ENCODE measurements at places on chromosomes 11 and 22.

DNA sequence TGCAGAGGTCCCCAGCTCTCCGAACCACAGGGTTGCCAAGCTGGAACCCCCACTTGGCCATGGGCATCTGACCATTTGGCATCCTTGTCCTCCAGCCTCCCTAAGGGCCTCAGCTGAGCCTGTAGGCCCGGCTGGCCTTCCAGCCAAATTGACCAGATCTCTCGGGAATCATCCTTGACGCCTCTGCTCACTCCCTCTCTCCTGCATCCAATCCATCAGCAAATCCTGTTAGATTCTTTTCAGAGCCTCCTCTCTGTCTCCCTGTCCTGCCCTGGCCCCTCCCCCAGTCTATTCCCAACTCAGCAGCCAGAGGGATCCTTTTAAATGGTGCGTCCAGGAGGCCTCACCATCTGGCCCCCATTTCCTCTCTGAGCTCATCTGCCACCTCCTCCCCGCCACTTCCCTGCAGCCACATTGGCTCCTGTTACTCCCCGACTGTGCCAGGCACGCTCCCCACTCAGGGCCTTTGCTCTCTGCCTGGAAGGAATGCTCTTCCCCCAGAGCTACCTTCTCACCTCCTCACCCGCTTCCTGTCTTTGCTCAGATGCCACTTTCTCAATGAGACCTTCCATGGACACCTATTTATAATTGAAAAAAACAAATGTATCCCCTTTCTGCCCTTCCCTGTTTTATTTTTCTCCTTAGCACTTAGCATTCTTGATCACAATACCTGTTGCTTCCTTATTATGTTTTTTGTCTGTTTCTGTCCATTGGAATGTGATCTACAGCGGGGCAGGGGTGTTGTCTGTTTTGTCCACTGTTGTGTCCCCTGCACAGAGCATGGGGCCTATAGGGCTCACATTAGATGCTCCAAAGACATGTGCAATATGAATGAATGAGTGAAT is 78.1 kb downstream of the NFAM1 start:
- peak; percentile 84 for DNase-seq

GRCh38 chr11:71443736-71444445 is 4.3 kb downstream of the DHCR7 start:
- no peak for DNase-seq

- DNase-seq, result no peak
Observed at GRCh38 chr11:131583938-131584337, 213.5 kb downstream of the NTM start.

DNA sequence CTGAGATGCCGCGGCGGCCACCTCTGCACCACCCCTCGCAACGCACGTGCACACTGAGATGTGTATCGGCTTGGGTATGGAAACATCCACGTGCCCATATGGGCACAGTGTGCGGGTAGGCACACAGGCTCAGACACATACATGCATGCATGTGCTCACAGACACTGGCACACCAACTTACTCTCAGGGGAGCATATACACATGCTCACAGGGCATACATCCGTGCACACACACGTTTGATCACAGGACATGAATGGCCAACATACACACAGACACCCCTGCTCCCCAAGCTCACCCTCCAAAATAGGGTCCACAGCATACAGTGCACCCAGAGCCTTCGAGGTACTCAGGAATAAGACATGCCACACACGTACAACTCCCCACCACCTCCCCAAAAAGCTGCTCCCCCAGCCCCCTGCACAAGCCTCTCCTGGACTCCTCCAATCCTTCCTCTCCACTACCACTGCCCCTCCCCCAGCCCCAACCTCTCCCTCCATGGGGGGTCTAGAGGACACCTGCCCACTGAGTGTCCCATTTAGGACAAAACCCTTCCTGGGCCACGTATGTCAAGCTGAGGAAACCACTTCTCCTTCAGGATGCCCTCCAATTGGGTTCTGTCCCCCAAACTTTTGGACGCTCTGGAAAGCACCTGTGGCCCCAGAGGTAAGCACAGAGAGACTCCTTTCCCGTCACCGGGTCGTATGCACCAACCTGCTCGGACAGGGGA is 53.1 kb downstream of the SLC22A12 start:
- DNase-seq, result peak; percentile 33

DNA sequence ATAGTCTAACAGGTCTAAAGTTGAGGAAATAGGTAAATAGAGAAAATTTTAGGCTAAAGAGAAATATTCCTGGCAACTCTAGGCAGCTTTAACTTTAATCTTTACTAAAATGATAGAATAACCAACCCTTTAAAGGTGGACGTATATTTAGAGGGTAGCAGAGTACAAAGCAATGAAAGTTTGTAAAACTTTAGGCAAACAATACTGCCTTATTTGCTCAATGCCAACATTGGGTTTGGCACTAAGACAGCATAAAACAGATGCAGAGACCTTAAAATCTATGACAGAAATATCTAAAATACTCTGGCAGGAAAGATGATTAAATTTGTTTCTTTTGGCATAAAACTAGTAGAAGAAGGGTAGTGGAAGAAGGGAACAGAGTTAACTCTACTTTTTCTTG is 70.7 kb downstream of the EMSY start:
- no peak for DNase-seq

GRCh38 chr11:105177658-105178057 is 38.1 kb upstream of the CARD18 start:
- DNase-seq, result no peak

- peak; percentile 80 for DNase-seq
Observed at GRCh38 chr11:109939166-109939810, 153.9 kb upstream of the ZC3H12C start.

- DNase-seq, result peak; percentile 87
Observed at GRCh38 chr11:1640076-1640946, 10.7 kb downstream of the KRTAP5-5 start.

- DNase-seq, result no peak
Observed at GRCh38 chr11:80930038-80930437, 1489.2 kb upstream of the TENM4 start.

DNA sequence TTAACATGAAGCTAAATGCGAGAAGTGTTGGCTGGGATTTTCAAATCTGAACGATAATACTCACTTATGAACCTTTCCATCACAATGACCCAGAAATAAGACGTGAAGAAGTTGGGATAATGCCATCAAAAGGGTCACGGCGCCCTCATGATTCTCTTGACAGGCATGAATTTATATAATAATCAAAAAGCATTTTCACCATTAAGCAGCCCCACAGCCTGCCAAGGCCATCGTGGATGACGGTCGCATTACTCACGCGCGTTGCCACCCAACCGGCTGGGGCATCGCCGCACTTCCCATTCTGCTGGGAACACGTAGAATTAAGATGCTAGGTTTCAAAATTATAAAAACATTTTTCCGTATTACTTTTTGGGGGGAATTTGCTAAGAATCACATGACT is 18.9 kb upstream of the GAL start:
- no peak for DNase-seq

GRCh38 chr11:126468102-126468521 is 112.6 kb downstream of the ST3GAL4 start:
- DNase-seq, result no peak

GRCh38 chr11:46339816-46340215 is 7.4 kb upstream of the DGKZ start:
- DNase-seq, result no peak

DNA sequence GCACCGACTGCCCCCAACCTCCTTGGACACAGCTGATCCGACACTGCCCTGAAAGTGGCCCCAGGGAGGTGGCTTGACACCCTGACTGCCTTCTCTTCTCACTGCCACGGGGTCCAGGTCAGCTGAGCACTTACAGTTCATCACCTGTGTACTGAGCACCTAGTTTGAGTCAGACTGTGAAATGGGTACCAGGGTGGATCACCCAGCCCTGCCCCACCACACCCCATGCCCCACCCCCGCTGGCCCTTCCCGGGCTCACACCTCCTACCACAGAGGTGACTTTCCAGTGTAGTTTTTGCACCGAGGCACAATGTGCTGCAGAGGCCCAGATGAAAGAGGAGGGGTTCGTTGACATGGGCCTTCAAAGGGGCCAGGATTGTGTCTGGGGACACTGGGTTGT is 59.5 kb downstream of the PRDM11 start:
- DNase-seq, result no peak

DNA sequence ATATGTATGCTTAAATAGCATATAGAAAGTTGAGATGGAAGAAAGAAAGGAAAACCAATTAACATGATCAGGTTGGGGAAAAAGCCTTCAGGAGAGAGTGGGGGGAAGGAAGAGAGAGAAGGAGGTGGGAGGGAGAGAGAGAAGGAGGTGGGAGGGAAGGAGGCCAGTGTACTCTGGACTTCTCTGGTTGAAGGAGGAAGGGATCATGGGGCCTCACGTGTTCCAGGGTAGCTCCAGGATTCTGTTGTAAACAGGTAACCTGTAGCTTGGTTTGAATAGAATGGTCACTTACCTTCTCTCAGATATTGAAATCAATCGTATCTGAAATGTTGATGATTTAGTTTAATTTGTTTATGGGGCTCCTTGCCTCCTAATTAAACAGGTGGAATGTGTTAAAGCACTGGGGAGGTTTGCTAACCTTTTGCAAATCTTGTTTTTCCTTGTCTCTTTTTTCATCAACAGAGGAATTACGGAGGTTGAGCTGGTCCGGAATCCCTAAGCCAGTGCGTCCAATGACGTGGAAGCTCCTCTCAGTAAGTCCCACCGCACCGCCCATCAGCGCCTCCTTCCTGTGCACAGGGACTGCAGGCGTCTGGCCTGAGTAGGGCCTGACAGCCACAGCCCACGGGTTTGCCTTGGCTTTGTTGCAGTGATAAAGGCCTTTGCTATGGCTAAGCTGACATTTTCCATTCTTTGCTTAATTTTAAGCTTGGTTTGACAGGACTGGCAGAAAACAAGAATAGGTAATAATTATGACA is 115.9 kb downstream of the TBC1D22A start:
- peak; percentile 52 for DNase-seq

GRCh38 chr11:57638005-57638781 is 11.5 kb downstream of the YPEL4 start:
- DNase-seq, result peak; percentile 99

DNA sequence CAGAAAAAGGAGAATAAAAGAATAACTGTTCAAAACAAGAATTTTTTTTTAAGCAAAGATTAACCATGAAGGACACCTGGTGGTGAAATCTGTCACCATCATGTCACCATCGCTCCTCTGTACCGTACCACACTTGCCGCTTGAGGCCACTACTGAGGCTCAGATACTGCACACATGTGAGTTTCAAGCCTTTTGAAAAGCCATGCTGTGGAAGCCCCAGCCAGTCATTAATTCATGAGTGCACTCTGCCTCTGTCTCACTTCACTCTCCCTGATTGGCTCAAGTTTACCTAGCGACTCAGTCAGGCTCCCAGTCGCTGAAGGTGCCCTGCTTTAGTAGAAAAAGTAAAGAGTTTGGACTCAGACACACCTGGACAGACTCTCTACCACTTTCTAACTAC is 6.6 kb upstream of the MS4A12 start:
- peak; percentile 73 for DNase-seq

DNA sequence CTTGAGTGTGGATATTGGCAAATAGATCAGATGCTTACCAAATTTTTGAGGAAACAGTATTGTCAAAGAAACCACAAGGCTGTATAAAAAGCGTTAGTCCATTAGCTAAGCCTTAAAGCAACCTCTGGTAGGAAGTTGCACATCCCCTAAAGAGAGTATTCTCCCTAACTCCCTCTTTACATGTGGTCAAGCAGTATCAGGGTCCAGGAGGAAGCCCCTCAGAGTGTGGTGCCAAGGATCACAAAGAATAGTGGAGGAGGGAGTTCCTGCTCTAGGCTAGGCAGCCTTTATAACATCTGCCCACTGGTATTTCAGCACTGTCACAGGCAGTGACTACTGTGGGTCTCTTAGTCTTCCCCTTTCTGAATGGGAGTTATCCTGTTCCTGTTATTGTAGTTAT is 18.8 kb upstream of the AMPD3 start:
- DNase-seq, result no peak

GRCh38 chr11:32435152-32435480 is 223 bp downstream of the WT1 start:
- peak; percentile 45 for DNase-seq

- DNase-seq, result no peak
Observed at GRCh38 chr11:128116885-128117284, 470.5 kb downstream of the ETS1 start.

DNA sequence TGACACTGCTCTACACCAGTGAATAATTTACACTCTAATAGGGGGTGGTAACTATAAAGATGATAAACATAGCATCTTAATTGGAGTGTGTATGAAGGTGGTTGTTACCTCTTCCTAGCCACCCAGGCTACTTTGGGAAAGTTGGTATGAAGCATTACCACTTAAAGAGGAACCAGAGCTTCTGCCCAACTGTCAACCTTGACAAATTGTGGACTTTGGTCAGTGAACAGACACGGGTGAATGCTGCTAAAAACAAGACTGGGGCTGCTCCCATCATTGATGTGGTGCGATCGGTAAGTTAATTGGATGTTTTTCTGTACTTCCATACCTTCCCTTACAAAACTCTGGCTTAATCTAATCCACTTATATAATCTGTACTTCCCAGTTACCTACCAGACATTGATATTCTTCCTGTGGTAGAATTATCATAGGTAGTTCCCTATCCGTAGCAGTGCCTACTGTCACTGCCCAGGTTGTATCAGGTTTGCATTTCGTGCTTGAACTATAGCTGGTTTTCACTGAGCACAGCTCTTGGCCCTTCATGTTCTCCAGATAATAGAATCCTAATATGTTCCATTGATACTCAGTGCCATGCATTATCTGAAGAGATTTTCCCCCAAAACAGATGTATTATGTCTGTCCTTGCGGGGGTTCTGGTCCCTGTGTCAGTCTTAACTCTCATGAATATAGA is 2.2 kb downstream of the RPL27A start:
- DNase-seq, result no peak

- no peak for DNase-seq
Observed at GRCh38 chr22:17407643-17408042, 38.4 kb downstream of the CECR2 start.

DNA sequence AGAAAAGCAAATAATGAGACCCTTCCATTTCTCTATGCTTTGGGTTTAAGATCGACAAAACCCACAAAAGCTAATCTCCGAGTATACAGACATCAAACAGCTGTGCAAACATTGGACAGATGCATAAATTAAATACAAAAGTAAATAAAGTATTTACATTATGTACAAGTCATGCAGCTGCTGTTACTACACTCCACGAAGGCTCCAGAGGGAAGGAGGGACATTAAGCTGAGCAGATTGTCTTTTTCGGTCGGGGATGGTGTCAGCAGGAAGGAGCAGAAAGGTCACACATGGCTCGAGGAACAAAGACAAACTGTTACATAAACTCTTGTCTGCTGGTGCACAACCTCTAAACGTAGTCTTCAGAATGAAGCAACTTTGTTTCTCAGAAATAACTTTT is 88.8 kb upstream of the BARX2 start:
- DNase-seq, result no peak

DNA sequence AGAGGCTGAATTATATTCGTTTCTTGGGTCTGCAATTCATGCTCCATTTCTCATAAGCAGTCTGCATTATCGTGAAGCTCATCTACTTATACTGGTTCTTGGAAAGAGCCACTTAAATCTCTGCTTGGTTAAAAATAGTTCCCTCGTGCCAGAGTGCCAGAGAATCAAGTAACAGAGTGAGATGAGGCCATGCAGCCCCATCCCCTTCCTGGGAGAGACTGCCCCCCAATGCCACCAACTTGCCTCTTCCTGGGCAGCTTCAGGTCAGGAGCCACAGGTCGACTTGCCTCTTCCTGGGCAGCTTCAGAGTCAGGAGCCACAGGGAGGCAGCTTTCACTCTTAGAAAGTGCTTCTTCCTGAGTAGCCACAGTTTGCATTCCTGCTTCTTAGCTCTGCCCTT is 223.9 kb upstream of the ZBED5 start:
- peak; percentile 27 for DNase-seq
